ENCODE measurements at places on chromosomes 2 and 18.
A peak's percentile ranks its signal among the peaks of the same experiment; 100 is the strongest.

DNA sequence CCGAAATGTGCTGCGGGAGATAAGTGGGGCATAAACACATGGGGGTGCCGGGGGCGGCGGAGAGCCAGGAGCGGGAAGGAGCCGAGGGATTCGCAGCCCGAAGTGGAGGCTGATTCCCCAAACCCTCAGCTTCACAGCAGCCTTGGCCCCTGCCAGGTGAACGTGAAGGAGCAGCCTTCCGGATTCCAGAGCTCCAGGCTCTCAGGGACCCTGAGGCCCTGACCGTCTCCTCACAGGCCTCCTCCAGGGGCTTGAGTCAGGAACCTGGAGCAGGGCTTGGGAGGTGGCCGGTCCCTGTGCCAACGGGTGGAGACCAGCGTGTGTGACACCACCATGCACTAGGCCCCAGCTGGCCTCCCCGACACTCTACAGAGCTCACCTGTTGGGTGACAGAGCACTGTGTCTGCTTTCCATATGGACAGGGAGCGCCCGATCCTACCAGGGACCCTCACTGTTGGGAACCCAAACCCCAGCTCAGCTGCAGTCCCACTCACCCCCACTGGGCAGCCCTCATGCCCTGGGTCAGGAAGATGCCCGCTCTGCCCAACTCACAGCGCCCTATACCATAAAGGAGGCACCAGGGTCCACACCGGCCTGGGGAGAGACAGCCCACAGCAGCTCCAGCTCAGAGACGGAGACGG lies 117.6 kb upstream of the OTOS start:
- DNase-seq: no peak

- no peak for DNase-seq
Observed at GRCh38 chr2:162219426-162219825, 23.8 kb downstream of the FAP start.

DNA sequence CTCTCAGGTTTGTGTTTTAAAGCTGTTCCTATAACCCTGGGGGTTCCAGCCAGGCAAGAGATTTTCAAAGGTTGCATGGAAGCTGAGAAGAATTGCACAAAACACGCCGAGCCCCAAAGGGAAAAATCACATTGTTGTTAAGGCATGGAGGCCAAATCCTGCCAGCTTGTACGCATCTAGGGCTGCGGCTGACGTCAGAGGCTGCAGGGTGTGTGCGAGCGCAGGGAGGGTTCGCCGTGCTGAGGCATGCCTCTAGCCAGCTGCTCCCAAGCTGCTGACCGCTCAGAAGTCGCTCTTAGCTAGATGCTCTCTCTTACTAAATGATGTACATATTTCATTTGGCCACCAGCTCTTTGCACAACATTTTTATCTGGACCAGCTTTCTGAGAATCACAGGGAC lies 191.8 kb downstream of the LPIN1 start:
- no peak for DNase-seq

- DNase-seq: peak; percentile 40
Observed at GRCh38 chr2:143482316-143482715, 353.1 kb downstream of the ARHGAP15 start.

DNA sequence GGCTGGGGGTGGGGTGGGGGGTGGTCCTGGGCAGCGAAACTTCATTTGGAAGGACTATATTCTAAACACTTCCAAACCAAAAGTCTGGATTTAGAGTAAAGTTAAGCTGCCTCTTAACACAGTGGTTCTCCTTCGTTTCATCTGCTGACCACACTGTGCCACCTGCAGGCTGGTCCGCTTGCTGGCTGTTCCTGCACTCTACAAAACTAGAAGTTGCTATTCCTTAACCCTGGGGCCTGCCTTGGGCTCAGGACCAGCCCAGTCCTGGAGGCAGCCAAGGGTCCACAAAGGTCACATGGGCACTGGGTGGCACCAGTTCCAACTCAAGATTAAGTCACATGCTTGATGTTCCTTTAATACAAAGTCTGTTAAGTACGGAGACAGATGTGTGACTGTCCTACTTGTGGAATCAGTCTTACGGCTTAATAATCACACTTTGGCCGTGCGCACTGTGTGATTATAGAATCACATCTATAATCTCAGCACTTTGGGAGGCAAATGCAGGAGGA lies 195.4 kb downstream of the FAM210A start:
- peak; percentile 78 for DNase-seq

DNA sequence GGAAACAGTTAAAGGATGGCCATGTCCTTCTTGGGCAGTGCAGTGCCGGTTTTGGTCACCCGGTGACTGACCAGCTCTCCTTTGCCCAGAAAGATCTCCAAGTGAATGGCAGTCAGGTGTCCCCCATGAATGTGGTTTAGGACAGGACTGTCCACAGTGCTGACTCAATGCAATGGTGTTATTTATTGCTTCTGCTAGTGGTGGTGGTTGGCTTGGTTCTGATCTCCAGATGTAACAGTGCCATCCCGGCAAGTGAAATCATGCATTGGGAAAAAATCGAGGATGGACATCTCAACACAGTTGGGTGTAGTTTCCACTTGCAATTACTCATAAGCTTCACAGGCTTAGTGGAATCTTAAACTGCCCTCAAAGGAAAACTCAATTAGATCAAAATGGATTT lies 81.9 kb downstream of the TGOLN2 start:
- DNase-seq: no peak

GRCh38 chr2:20568501-20569463 lies 82.1 kb downstream of the HS1BP3 start:
- DNase-seq: peak; percentile 73

- DNase-seq: no peak
Observed at GRCh38 chr2:29940706-29941105, 19.3 kb upstream of the ALK start.

- DNase-seq: no peak
Observed at GRCh38 chr2:12071318-12071717, 324.9 kb downstream of the LPIN1 start.

GRCh38 chr2:54317973-54318372 lies 61.9 kb upstream of the TSPYL6 start:
- no peak for DNase-seq

DNA sequence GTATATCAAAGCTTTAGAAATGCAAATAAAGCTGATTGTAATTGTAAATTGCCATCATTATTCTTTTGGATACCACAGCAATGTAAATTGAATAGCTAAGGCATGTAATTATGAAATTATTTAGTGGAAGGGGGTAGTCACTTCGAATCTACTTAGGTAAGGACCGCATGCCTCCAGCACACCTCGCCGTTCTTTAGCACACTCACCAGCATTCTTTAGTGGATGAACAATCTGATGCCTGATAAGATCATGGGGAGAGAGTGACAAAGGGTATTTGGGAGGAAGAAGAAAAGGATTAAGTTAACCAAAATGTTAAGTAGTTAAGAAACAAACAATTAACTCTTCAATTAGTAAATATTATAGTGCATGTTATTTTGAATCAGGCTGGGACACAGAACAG lies 46.4 kb upstream of the DSC1 start:
- DNase-seq: no peak

GRCh38 chr18:76428396-76429261 lies 66.4 kb downstream of the ZNF516 start:
- no peak for DNase-seq

GRCh38 chr2:198411936-198412335 lies 607.5 kb downstream of the PLCL1 start:
- DNase-seq: no peak

Data from astrocyte of the hippocampus (primary cell).